Hepatocyte (in vitro differentiated cells): ENCODE measurements at places on chromosomes 1 and 21.

GRCh38 chr1:225886159-225887029, 2.6 kb downstream of the LEFTY1 start:
- peak; percentile 51 for DNase-seq

DNA sequence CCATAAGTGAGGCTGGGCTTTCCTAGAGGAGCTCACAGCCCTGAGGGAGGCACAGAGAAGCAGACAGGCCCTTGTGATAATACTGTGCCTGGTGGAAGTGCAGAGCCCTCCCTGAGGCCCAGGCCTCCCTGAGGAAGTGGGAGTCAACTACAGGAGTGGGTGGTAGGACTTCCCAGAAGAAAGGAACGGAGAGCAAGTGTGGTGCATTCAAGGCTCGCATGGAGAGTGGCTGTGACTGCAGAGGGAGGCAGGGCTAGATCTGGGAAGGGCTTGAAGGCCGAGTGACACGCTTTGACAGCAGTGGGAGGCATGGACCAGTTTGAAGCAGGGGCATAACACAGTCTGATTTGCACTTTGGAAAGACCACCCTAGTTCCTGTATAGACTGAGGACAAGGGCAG, 37.3 kb downstream of the AZIN2 start:
- DNase-seq, result no peak

DNA sequence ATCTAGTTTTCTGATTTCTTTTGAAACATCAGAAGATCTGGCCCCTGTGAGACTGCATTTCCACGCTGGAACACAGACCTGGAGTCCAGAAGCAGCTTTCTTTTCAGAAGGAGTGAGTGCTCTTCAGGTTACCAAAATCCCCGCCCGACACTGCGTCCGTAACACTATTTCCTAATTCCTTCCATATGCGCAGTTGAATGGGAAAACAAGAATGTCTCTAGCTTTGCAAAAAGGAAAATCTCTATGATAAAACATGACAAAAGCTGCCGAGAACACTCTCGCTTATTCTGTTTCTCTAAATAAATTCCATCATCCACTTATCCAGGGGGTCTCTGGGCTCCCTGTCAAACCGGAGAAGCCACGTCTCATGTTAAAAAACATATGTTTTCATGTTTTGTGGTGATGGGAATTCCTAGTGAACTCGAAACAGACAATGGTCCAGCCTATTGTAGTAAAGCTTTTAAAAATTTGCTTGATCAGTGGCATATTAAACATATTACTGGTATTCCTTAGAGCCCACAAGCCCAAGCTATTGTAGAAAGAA, 67.7 kb downstream of the PLD5 start:
- DNase-seq, result no peak

GRCh38 chr1:178609015-178609414, 96.1 kb downstream of the TEX35 start:
- DNase-seq, result no peak

DNA sequence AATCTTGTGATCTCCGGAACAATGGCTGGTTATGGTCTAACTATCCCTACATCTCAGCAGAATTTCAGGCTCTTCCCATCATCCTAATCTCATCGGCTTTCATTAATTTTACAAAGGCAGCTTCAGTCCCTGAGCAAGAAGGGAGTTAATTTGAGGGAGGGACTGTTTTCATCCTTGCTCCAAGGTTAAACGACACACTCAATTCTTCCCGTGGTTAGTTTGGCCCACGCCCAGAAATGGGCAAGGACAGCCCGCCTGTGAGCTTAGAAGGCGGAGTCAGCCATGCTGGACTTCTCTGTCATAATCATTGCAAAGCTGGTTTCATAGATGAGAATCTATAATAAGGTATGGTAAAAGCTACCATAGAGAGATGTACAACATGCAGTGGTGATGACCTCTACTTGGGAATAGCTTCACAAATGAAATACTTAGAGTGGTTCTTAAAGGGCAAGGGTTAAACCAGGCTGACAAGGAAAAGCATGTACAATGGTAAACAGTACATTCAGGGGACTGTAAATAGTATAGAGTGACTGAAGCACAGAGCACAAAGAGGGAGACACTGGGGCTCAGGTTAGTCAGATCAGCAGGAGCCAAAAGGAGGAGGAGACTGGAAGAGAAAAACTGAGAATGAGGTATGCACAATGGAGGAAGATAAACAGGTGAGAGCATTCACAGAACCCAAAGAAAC, 108.8 kb downstream of the SMYD3 start:
- no peak for DNase-seq

DNA sequence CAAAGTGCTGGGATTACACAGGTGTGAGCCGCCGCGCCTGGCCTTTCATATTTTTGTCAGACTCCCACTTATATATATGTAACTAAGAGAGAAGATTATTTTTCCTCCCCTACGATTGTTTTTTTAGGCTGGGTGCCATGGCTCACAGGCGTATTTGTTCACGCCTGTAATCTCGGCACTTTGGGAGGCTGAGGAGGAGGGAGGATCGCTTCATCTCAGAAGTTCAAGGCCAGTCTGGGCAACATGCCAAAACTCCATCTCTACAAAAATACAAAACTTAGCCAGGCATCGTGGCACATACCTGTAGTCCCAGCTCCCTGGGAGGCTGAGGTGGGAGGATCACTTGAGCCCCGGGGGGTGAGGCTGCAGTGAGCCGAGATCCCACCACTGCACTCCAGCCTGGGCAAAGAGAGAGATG, 23.9 kb upstream of the ITLN2 start:
- no peak for DNase-seq

DNA sequence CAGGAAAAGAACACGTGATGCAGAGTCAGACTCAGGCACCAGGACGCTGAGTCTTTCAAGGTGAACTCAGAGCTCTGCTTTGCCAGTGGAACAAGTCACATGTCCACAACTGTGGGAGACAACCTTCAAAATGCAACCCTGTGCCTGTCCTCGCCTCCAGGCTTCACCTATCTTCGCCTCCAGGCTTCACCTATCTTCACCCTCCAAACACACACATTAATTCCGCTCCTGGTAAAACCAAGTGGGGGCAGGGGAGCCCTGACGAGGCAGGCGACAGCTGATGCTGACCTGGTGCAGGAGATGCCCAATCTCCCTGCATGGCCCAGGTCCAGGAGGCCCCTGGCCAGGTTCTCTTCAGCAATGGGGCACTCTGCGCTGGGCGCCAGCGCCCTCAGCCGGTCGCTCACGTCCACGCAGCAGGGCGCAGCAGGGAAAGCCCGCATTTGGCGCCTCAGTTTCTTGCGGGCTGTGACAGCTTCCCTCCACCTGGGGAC, 28.0 kb upstream of the LSS start:
- DNase-seq, result no peak

- DNase-seq, result no peak
These were observed 117.7 kb downstream of the FGGY start for GRCh38 chr1:59414406-59415133.

DNA sequence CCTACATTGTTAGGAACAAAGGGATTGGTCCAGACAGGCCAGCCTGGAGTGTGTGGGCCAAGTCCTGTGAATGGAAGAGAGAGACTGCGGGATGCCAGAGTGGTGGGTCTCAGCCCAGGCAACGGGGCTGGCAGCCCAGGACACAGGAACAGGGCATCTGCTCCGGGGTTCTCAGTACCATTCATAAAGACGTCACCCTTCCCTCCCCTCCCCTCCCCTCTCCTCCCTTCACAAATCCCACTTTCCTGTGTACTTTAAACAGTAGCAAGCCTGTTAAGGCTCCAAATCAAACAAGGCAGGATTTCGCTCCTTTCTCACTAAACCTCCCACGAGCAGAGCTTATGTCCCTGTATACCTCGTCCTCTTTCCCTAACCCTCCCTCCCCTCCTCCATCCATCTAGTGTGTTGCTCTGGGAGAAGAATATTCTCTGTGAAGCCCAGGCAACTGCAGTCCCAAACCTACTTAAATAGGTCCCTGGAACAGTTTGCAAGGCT, 4.2 kb upstream of the PLXNA2 start:
- DNase-seq, result no peak

DNA sequence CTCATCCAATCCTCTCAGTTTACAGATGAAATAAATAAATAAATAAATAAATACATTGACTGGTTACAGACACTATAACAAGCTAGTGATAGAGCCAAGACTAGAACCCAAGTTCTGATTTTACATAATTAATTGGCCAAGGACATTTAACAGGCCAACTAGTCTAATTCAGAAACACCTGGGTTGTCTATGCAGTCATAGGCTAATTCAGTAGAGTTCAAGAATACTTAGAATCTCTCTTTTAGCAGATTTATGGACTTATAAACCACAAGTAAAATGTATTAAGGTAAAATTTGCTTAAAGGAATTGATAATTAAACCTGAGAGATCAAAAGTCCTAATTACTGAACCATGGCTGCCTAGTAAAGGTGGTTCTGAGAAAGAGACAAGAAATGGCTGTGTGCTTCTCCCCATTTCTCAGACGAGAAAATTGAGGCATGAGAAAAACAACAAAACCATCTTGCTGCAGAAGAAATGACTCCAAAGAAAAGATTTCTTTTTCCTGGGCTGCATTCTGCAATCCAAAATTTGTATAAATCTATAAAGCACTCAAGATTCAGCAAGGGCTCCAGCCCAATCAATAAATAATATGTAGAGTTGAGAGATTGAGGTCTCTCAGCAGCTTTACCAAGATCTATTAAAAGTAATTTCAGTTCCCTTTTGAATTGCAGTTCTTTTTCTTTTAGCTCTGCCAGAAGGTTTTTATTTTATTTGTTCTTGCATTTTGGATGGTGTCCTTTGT, 98.3 kb downstream of the DUSP10 start:
- no peak for DNase-seq

GRCh38 chr1:15157524-15158399, 4.2 kb downstream of the TMEM51 start:
- no peak for DNase-seq

DNA sequence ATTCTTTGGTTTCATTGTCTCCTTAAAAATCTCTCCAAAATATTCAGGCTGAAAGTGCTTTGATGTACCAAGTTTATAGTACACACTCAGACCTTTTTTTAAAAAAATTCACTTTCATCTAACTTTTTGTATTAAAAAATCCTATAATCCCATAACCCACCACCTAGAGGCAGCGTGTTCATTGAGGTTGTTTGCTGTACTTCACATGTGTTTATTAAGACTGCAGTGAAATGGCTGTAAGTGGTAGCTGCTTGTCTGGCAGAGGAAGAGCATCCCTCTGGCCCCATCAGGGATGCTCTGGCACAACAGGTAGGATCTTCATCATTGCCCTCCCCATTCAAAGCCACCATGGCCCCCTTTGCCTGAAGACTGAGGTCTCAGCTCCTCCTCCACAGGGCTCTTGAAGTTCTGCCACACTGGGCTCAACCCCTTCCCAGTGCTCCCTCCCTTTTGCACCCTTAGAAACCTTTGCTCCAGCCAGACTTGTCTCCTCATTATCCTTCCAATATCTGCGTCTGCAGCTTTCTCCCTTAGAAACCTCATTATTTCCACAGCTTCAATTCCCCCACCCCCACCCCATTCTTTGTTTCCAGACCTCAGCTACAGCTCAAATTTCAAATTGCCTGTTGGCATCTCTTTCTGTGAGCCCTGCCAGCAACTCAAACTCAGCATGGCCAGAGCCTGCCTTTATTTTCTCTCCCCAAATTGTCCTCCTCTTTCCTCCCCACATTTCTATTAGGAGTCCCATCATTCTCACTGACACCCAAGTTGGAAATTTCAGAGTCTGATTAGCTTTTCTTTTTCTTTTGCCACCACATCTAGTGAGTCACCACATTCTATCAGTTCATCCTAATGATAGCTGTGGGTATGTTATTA, 369.6 kb upstream of the USP24 start:
- peak; percentile 31 for DNase-seq

- no peak for DNase-seq
These were observed 263.9 kb downstream of the NTNG1 start for GRCh38 chr1:107404756-107405155.
